ENCODE measurements at places on chromosomes 1 and 21. TPM values are rescaled to one million over a fixed set of nuclear protein-coding genes. Genes with fewer than 3 reads are reported as not detected.

MX1 gene
- 67.6 TPM for total RNA-seq

SMIM12 gene
- 38.2 TPM for total RNA-seq

RHOU gene
- 1.3 TPM for total RNA-seq

LRRC38 gene
- not detected for total RNA-seq

PEAR1 gene
- 0.19 TPM for total RNA-seq

REN gene
- total RNA-seq, result not detected

WNT3A gene
- total RNA-seq, result not detected
